ENCODE measurements at places on chromosomes 7 and 10.

- DNase-seq: no peak
Measured at GRCh38 chr7:112174192-112174591, 32.0 kb downstream of the DOCK4 start.

DNA sequence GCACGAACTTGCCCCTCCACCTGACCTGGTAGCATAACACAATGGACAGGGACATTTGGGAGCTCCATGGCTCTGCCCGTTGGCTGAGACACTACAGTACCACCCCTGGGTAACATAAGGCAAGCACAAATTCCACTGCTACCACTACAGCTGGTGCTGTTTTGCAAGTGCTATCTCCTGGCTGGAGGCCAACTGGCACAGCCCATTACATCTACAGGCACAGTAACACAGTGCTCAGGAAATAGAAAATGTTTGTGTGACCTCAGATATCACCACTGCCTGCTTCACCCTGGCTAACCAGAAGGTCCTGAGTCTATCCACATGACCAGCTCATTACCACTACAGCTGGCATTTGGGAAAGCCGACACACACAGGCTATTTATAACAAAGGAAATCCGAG lies 631.1 kb upstream of the MBL2 start:
- DNase-seq: peak; percentile 5

GRCh38 chr10:72611783-72612182 lies 14.1 kb downstream of the MICU1 start:
- no peak for DNase-seq

- no peak for DNase-seq
Measured at GRCh38 chr7:140261105-140261486, 84.3 kb upstream of the KDM7A start.

DNA sequence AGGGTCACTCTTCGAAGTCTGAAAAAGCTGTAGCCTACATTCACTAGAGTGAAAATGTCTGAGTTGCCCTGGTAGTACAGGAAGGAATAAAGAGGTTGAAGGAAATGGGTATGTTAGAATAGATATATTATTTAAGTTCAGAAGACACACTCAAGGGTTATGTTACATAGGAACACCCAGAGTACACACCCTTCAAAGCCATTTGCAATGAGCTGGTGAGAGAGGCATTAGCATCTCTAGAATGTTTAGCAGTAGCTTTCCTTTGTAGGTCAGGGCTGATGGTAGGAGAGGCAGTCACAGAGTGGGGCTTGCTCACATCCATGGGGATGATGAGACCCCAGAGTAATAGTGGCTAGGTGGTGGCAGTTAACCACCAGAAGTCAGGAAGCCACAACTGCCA lies 221.2 kb downstream of the SLC25A13 start:
- no peak for DNase-seq

DNA sequence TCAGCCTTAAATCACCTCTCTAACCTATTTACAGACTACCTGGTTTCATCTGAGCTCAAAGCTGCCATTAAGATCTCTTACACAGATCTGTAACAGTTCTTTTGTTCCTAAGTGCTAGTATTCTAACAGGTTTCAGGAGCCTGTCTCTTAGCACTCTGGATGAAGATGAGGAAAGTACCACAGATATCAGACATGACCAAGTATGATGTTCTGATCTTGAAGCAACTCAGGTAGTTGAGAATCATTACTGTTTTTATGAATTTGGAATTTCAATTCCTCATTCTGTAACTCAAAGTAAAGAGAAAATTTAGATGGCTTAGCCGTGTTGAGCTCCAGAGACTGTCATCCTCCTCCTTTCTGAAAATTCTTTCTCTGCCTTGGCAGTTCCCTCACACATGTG lies 30.8 kb downstream of the CCDC186 start:
- DNase-seq: no peak

DNA sequence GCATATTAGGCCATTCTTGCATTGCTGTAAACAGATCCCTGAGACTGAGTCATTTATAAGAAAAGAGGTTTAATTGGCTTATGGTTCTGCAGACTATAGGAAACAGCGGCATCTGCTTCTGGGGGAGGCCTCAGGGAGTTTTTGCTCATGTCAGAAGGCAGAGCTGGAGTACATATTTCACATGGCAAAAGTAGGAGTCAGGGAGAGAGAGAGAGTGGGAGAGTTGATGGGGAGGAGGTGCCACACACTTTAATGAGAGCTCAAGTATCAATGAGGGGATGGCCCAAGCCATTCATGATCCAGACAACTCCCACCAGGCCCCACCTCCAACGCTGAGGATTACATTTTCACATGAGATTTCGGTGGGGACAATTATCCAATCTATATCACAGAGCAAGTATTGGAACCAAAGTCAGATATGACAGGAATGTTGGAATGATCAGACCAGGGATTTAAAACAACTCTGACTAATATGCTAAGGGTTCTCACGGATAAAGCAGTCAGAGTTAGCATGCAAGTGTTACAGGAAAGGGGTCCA lies 795.3 kb upstream of the CELF2 start:
- no peak for DNase-seq

DNA sequence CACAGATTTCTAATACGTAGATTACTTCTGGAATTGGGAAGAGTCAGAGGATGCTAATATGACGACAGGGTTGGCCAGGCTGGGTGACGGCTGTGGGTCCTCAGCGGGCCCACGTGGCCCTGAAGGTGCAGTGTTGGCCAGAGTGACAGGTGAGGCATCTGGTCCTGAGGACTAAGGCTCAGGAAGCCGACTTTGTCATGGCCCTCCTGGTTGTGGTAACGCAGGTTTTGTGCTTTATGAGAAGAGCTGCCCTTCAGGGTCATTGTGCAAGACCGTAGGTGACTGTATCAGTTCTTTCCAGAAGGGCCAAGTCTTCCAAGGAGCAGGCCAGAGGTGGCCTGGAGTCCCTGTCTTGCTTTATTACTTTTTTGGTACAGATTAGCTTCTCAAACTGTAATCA lies 2.5 kb downstream of the EIF3B start:
- no peak for DNase-seq

DNA sequence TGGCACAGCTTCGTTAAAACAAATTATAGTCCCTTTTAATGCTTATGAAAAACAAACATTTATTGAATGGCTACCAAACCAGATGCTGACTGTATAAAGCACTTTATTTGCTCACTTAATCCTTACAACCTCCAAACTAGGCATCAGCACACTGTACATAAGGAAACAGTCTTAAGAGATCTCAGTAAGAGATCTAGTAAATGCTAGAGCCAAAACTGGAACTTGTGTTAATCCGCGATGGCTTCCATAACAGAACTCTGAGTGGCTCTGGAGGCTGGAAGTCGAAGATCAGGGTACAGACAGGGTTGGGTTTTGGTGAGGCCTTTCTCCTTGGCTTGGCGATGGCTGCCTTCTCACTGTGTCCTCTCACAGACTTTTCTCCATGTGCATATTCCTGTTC lies 27.0 kb downstream of the PDZD8 start:
- no peak for DNase-seq

- no peak for DNase-seq
Measured at GRCh38 chr10:68446179-68446578, 25.6 kb downstream of the DNA2 start.

GRCh38 chr10:100468978-100469377 lies 6.2 kb downstream of the WNT8B start:
- DNase-seq: no peak

DNA sequence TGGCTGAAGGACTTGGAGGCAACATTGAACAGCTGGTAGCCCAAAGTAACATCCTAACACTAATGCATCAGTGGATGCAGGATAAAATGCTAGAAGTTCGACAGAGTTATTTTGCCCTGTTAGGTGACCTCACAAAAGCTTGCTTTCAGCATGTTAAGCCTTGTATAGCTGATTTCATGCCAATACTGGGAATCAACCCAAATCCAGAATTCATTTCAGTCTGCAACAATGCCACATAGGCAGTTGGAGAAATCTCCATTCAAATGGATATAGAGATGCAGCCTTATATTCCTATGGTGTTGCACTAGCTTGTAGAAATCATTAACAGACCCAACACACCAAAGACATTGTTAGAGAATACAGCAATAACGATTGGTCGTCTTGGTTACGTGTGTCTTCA lies 62.9 kb downstream of the CCSER2 start:
- DNase-seq: peak; percentile 91

DNA sequence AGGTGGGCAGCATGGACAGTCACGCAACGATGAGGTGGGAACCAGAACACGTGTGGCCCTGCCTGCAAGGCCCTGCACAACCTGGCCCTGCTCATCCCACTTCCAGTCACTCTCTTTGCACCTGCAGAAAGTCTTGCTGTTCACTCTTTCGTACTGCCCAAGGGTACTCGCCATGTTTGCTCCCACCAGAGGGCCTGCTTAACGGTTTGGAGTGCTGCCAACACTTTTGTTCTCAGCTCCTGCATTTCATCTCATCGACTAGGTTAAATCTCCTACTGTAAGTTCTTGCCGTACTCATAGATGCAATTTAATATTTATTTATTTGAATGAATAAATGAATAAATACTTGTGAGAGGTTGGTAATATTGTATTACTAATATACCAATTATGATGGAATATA lies 315.3 kb downstream of the SDK1 start:
- no peak for DNase-seq

GRCh38 chr10:87519582-87519981 lies 14.9 kb downstream of the MINPP1 start:
- no peak for DNase-seq
